ENCODE measurements at places on chromosomes 3 and 15.

GRCh38 chr15:50181201-50181968 lies 611 bp upstream of the SLC27A2 start:
- DNase-seq, result no peak

DNA sequence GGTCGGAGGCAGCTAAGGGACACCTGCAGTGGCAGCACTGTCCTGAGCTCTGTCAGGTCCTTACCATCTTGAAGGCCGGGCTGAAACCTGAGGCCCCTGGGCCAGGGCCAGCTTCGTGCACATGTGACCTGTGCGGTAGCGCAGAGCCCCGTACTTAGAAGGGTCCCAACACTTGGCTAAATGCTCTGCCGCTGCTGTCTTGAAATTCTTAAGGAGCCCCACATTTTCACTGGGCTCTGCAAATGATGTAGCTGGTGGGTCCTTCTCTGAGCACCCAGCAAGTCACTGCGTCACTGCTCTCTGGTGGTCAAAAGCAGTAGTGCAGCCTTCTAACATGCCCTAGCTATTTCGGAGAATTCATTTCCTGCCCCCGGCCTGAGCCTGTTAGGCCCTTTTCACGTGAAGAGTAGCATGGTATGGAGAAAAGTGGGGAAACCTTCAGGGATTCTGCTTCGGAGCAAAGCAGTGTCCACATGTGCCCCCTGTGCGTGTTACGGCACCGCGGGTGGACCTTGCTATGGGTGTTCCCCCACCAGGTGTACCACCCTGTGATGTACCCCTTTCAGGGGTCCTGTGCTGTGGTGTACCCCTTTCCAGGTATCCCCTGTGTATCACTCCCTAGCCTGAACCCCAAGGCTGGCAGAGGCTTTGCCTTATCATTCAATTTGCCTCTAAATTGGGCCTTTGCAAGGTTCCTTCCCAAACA lies 79.7 kb downstream of the TMEM266 start:
- DNase-seq, result peak; percentile 87

DNA sequence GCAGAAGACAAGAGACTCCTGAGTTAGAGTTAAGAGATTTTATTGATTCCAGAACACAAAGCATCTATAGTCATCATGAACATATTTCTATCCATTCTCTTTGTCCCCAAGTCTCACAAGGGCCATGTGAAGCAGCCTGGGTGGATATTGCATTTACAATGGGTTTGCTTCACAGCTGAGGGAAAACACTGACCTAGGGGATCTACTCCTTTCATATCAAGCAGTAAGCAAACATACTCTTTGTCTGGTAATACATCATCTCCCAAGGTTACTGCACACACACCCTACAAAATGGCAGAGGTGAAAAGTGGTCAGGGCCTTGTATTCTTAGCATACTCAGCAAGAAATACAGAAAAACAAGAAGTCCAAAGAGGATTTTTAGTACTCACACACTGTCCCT lies 267.7 kb upstream of the BCHE start:
- no peak for DNase-seq

DNA sequence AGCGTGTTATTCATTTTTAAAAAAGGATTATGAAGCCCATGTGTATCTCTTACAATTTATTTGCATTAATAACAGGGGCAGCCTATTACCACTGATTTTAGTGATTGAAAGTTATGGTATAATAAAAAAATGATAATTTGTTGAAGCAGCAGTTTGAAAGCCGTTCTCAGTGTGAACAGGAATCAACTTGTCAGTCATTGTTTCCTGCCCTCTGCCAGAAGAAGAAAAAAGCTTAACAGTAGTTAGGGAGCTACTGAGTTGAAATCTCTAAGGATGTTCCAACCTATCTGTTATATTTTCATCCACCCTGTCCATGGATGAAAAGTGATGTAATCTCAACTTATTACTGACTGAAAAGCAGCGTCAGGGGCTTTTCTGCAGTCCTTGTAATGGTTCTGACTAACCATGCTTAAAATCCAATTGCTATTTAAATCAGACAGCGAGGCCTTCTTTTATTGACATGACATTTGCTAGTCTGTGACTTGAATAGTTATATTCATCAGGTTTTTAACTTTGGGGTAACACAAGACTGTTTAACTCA lies 486.7 kb downstream of the ROBO2 start:
- no peak for DNase-seq

GRCh38 chr15:38829086-38829485 lies 264.5 kb upstream of the RASGRP1 start:
- DNase-seq, result no peak

DNA sequence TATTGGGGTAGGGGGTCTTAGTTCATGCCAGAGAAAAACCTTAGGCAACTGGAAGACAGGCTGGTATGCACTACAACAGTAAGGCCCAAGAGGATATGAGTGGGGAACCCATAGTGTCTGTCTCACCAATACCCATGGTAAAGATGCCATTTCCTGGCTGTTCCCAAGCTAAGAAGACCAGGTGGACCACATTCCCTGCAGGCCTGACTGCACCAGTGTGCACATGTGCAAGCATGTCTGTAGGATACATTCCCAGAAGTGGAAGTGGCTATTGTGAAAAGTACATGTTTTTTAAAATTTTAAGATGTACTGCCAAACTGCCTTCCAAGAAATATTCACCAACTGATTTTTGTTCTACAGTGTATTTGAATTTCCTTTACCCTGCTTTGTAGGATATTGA lies 207.3 kb upstream of the CTNNB1 start:
- no peak for DNase-seq

DNA sequence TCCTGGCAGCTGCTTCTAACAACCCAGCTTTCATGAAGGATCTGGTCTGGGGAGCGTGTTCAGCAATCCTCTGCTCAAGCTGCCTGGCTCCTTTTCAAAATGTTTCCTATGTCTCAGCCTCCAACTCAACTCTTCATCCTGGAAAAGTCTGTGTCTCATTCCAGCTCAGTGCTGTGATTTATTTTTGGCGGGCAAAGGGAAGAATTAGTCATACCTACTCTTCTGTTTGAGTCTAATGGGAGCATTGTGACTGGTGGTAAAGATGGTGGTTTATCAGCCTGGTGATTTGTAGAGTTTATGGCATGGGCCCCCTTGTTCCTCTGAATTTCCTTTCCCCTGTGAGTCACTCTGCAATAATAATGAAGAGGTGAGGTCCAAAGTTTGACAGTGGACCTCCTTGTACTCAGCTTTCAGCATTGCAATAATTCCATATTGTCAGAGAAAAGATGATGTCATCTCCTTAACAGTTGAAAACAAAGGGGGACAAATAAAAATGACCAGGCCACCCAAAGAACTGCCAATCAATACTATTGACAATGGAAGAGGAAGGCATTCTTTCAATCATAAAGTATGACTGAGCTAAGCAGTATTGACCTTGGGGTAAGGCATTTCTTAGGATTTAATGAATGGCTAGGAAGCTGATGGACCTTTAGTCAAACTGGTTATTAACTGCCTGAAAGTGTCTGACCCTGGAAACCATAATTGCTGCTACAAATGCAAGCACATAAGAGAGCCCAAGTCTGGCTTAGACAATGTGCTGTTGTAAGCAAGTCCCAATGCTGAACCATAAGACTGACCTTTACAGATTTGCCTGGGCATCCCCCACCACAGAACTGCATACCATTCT lies 204.7 kb upstream of the MCTP2 start:
- no peak for DNase-seq

DNA sequence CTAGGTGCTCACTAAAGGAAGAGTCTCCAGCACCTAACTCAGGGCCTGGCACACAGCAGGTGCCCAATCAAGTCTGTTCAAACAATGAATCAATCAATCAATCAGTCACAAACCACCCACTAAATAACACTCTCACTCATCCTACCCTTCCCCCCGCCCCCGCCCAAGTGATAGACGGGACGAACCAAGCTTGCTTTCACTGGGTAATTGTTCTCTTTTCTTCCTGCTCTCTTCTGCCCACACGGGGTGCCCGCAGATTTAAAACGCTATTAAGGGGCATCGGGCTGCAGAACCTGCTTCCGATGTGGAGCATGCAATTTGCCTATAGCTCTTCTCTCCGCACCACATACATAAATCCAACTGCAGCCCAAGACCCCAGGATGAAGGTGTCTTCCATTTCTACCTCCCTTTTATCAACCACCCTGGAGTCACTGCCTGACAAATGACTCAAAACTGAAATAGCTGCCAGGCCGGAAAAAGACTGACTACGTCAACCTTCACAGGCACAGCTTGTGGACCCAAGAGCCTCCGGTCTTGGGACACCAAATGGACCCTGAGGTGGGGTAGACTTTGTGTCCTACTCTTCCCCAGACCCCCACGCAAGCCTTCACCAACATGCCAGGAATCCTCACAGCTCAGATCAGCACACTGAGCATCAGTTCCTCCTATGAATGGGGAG lies 1.7 kb downstream of the KLHL25 start:
- DNase-seq, result peak; percentile 29

DNA sequence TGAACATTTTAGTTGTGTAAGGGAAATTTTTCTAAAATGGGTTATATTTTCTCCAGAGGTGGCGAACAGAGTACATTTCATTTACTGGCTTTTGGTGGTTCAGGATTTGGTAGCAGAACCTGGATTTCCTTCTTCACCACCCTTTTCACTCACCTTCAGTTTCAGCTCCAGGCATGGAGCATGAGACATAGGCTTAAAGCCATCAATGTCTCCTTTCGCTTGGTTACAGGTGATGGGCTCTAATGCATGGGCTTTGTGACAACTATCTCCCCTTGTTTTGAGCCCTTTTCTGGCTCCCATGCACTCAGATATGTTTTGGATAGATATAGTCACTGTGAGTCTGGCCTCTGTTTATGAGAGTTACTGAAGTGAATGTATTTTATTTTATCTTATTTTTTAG lies 96.6 kb upstream of the ANKRD28 start:
- DNase-seq, result no peak

DNA sequence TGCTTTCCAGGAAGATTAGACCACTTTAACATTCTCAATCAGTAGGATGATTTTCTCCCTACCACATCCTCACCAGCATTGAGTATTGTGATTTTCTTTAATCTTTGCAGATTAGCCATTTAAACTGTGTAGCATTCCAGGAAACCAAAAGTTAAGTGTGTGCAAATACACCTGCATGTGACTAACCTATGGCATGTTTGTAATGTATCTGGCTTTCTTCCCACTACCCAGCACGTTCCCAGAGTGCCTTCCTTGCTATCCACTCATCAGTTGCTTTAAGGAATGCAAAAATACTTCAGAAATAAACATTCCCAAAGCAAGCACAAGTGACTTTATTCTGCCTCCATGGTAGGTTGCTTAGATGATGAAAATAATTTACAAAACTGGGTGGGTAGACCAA lies 74.2 kb downstream of the ATG7 start:
- no peak for DNase-seq

- peak; percentile 61 for DNase-seq
These were observed 52.8 kb downstream of the RGMA start for GRCh38 chr15:93035953-93036810.

- DNase-seq, result no peak
These were observed 165.4 kb downstream of the SSR3 start for GRCh38 chr3:156389449-156389950.

DNA sequence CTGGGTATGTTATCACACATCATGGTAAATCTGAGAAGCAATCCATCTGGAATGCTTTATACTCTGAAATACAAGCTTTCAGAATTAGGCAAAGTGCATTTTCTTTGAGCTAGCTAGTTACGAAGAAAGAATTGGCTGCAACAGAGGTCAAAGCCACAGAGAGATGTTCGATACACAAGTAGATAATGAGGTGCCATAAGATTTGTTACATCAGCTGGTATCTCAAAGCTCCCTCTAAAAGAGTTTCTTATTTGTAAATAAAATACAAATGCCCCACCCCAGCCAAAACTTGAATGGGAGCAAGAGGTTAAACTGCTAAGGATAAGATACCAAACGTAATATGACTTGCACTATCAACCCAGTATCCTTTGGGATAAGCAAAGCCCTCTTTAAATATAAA lies 84.0 kb upstream of the SLCO3A1 start:
- no peak for DNase-seq

DNA sequence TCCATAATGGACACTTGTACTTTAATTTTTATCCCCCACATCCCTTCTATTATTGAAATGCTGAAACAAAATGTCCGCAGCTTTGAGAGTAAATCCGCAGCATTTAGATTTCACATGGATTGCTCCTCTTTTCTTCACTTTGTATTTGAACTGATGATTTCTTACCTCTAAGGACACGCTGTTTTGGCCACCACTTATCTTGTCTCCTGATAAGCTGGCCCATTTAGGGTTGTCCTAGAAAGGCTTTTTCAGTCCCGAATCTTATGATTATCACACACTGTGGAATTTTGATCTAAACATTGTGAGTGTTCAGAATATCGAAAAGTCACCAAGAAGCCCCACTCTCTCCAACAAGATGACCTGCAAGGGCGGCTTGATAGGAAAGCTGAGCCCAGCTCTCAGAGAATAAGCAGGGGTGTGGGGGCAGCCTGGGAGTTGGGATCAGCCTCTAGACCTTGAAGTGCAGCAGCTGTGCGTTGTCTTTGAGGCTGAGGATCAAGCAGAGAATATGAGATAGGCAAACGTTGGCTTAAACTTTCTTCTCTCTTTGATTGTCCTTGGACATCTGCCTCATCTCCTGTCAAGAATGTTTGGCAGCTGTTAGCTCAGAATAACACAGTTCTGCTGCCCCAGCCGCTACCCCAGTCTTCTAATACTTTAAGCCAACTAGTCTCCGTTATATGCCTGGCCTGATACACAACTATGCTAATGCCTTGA lies 399.7 kb upstream of the NR2F2 start:
- no peak for DNase-seq

- no peak for DNase-seq
These were observed 145.6 kb upstream of the ABI3BP start for GRCh38 chr3:101138817-101139216.

GRCh38 chr3:124854009-124854408 lies 33.2 kb downstream of the ITGB5 start:
- DNase-seq, result no peak
